ENCODE measurements at places on chromosomes 5 and 9. TPM values are rescaled to one million over a fixed set of nuclear protein-coding genes. Genes with fewer than 3 reads are reported as not detected.

PGM5 gene
- 0.35 TPM for total RNA-seq

TBCA gene
- 255 TPM for total RNA-seq

DNA sequence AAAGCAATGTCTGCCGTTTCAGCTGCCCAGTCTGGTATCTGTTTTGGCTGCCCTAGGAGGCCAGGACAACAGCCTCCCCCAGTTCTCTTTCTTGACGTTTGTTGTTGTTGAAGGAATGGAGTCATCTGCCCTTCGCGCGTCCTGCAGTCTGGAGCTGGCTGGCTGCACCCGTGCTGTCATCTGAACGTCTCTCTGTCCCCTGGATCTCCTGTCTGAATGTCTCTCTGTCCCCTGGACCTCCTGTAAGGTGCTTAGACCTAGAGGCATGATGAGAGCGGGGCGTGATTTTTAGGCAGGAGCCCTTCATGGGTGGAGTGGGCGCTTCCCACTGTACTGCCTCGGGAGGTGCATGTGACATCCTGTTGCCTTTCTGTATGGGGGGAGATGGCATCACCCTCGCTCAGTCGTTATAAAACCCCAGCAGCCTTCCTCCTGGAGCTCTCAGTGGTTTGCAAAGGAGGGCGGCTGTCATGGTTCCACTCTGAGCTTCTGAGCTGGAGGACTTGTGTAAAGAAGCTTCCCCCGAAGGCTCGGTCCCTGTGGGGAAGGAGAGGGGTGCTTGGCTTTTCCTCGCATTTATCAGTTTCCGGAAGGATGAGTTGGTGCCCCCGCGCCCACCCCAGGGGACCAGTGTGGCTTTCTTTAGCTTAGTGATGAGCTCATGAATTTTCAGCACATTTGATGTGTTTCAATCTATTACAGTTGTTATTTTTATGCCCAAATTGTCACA lies 49.8 kb upstream of the OLFM1 start:
- no peak for ATAC-seq

- ATAC-seq = no peak
Observed at GRCh38 chr9:125243792-125244260, 2.7 kb upstream of the HSPA5 start.

CENPK gene
- total RNA-seq = 18.9 TPM

HTR1A gene
- total RNA-seq = 0.96 TPM

DNA sequence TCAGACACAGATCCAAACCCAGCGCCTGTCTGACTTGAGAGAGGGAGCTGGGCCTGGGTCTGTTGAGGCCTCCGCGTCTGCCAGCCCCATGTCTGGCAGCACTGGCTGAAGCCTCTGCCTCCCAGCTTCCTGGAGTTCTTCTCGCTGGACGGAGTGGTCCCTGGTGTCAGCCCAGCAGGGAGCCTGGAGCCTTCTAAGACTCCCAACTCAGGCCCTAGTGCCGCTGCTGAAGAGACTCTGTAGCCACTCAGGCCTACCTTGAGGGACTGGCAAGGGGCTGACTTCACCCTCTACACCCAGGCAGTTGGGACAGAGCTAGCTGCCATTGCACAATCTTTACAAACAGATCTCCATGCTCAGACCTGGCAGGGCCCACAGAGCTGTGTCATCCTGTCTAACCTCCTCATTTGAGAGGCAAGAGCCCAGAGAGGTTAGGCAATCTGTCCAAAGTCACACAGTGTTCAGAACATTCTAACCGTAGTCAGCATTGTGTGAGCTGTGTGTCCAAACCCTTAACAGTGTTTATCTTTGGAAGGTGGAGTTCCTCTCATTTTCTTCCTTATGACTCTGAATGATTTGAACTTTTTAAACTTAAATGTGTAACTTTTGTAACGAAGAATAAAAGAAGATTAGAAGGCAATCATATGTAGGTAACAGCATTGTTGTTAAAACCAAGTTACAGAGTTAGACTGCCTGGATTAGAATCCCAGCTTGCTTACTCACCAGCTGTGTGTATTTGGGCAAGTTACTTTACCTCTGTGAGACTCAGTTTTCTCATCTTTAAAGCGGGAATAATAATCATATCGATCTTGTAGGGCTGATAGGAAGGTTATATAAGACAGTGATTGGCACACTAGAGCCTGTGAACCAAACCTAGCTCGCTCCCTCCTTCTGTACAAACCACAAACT lies 4.6 kb upstream of the DUSP1 start:
- ATAC-seq = no peak
